Activated T-cell treated with anti-CD3 and anti-CD28 coated beads for 24 hours (primary cell): ENCODE measurements at places on chromosomes 2 and 18.

DNA sequence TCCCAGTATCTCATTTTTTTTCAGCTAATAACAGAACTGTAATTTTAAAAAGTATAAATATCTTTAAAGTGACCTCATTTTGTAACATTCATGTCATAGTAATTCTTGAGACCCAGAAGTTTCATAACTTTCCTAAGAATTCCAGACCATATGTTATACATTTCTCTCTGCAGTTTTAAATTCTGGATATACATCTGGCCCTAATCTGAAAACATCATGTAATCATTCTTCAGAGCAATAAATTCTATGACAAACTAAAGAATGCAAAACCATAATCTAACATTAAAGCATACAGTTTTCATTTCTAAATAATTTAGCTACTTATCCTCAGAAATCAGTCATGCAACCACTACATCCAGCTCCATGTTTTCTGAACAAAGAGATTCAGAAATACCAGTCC is 198.3 kb upstream of the SLC35G4 start:
- no peak for DNase-seq

DNA sequence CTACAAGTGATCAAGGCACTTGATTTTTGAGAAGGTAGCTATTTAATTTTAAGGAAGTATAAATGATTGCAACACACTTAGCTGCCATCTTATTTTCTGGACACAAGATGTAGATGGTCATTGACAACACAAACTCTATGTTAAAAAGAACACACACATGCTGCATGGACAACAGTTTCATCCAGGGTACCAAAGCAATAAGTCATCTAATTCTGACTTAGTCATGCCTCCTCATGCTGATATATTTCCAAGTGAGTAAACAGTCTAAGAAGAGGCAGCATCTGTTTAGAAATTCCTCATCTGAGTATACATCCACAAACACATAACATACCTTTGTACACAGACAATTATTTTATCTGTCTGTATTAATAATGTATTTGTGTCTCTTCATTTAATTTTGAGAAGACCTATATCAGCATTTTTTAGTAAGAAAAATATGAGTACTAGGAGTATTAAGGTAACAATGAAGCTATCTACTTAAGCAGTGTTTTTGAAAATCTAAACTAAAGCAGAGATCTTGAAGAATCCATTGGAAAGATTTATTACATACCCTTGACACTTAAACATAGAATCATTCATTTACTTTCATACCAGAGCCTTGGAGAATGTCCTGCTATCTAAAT is 84.9 kb downstream of the SCN1A start:
- no peak for DNase-seq

GRCh38 chr2:1973636-1974035 is 229.3 kb upstream of the PXDN start:
- DNase-seq: no peak

- DNase-seq: no peak
These were observed 54.2 kb upstream of the CTDP1 start for GRCh38 chr18:79625195-79625923.

- no peak for DNase-seq
These were observed 87.9 kb upstream of the PNPT1 start for GRCh38 chr2:55781542-55781941.
